Muscle of back (tissue), 13 donors: ENCODE measurements at places on chromosomes 6 and 20.

GRCh38 chr6:11748591-11749210 is 29.9 kb downstream of the ADTRP start:
- no peak for DNase-seq

DNA sequence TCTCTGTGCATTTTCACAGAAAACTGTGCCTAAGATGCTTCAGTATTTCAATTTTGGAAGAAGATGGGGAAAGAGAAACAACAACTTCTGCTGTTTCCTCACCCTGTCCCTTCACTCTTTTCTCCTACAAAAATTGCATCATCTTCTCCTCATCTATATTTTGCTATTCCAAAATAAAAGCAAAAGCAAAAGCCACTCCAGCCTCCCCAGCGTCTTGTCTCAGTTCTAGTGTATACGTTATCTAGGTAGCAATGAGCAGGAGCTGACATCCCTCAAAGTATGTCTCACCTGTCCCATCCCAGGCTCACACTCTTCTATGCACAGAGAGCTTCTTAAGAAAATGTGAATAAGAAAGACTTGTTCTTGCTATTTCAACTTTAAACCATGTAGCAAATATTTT is 163.8 kb upstream of the TAB2 start:
- no peak for DNase-seq

DNA sequence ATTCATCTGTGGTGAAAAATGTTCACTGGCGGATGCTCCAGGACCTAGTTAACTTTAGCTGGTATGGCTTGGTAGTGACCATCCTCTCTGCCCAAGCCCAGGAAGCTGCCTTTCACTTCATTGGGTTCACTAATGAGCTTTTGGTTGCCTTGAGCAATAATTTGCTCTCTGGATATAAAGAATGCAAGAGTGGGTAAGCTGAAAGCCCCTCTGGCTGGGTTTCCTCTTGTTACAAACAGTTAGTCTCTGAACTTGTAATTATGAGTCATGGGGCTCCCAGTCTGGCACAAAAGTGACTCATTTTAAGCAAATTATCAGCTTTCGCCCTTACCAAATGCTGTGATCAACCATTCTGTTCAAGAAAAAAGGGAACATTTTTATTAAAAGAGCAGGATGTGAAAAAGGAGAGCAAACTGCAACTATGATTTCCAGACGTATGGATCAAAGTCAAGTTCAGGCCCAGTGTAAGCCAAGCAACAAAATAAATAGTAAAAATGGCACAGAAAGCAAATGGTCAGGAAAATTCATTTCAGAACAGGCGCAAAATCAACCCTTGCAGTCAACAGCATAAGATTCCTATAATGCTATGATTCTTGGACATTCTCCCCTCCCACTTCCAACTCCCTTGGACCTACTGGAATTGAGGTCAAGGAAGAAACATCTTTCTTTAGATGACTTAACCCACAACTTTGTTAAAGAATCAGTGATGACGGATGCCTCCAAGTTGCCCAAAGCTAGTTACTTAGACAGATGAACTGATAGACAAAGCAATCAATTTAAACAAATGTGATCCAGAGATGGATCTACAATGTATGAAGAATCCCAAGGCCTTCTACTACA is 130.0 kb upstream of the KCNK16 start:
- peak; percentile 63 for DNase-seq

GRCh38 chr20:59663513-59664060 is 59.2 kb downstream of the PHACTR3 start:
- DNase-seq: no peak

- no peak for DNase-seq
Measured at GRCh38 chr6:149057464-149057840, 260.1 kb upstream of the TAB2 start.

GRCh38 chr6:55276745-55277530 is 50.3 kb upstream of the GFRAL start:
- peak; percentile 82 for DNase-seq

GRCh38 chr20:53047203-53047602 is 75.0 kb downstream of the TSHZ2 start:
- DNase-seq: no peak

- DNase-seq: no peak
Measured at GRCh38 chr6:128141932-128142331, 241.1 kb upstream of the THEMIS start.

- no peak for DNase-seq
Measured at GRCh38 chr6:76694795-76695194, 622.3 kb upstream of the IMPG1 start.

DNA sequence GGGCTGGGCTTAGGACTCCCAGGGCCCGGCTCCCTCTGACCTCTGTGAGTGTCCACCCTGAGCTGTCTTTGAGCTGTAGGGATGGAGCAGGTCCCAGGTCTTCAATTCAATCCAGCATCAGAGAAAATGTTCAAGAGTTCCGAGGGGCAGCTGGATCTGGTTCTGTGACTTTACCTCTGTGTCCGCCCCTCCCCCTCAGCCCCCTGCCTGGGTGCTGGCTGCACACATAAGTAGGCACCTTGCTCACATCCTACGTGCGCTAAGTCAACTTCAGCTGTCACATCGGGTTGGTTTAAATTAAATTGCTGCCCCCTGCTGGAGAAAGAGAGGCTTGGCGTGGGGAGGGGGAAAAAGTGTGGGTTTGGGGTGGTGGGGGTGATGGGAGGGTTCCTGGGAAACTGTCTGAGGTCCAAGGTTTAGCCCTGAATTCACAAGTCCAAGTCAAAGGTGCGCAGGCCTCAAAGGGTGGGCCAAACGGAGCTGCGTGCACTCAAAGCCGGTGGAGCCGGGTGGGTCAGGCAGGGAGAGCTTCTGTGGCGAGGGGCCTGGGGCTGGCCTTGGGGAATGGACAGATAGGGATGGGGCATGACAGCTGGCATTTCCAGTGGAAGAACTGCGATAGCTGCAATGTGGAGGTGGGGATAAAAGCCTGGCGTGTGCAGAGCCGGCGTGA is 3.0 kb downstream of the WFDC5 start:
- no peak for DNase-seq

- DNase-seq: peak; percentile 90
Measured at GRCh38 chr6:26183581-26184366, 96.5 kb downstream of the HFE start.

- DNase-seq: no peak
Measured at GRCh38 chr20:16563066-16563806, 10.0 kb downstream of the KIF16B start.

- no peak for DNase-seq
Measured at GRCh38 chr6:155313602-155314091, 637 bp downstream of the TFB1M start.

DNA sequence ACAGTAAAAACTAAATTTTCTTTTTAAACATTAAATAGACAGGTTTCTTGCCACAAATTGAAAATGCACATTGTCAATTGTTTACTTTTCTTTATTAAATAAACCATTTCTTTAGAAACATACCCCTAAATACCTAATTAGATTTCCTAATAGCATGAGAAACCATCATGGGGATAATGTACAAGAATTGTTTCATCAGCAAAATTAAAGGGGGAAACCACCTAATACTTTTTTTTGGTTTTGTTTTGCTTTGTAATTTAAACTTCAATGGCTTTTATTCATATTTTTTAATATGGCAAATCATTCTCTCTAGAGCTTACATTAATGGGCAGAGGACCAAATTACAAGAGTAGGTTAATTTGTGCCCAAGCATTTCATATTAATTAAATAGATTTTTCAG is 987.9 kb downstream of the EPHA7 start:
- no peak for DNase-seq

GRCh38 chr6:132520953-132521352 is 8.0 kb upstream of the STX7 start:
- no peak for DNase-seq

DNA sequence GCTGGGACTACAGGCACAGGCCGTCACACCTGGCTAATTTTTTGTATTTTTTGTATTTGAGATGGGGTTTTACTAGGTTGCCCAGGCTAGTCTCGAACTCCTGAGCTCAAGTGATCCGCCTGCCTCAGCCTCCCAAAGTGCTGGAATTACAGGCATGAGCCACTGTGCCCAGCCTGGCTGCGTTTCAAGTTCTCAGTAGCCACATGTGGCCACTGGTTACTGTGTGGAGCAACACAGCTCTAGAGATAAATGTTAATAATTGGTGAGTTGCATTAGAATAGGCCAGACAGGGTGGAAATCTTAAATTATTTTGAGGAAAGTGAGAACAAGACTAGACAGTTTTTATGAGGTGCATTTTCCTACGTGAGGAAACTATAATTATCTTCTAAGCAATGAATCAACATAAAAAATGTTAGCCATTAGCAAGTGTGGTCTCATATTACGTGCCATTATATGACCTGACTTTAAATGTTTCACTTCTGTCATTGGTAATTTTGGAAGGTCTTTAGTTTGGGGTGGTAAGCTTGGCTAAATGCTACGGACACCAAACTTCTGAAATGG is 129.6 kb downstream of the PLEKHG1 start:
- no peak for DNase-seq

DNA sequence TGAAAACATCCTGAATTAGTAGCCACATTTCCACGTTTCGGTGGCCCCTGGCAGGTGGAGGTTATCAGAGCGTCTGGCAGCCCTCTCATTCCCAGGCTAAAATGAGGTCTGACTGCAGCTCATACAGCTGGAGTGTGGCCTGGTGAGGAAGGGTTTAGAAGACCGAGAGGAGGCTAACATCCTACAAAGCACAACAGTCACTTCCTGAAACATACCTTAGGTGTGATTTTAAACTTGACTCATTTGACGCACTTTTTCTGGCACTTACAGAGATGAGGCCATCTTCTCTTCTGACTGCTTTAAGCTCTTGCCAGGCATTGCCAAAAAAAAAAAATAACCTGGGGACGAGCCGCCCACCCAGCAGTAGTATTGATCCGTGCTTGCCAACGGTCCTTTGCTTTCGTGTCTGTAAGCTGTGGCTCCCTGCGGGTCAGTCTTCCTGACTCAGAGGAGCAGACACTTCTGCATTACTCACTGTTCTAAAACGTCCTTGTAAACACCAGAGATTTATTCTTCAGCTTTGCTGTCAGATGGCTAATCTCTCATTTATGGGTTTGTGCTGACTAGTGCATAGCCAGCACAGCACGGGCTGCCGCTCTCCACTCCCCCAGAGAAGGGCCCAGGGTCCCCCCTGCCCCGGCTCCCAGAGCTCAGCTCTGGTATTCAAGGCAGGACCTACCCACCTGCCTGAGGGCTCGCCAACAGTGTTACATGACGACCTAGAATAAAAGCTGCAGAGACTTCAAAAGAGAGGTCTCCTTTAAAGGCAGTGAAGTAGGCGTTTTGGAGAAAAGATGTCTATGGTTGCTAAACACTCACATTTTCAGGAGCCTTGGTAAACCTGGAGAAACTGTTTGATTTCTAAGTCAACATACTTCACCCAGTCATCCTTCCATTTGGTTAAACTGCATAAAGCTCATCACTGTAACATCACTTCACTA is 78.5 kb upstream of the FRMD1 start:
- DNase-seq: peak; percentile 54

DNA sequence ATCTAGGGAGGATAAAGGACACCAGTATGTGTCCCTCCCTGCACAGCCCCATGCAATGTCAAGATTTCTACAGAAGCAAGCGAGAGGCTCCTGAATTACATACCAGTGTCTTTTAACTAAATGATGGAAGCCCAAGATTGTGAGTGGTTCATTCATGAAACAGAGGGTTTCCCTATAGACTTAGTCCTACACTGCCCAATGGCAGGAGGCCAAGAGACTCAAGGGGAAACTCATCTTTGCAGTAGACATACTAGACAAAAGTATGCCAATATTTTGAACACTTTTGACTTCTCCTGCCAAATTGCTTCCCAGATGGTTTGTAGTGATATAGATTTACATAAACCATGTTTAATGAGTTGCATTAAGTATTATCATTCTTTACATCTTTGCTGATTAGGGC is 557.2 kb upstream of the JAG1 start:
- peak; percentile 54 for DNase-seq

- peak; percentile 27 for DNase-seq
Measured at GRCh38 chr20:47686545-47686944, 98.7 kb downstream of the SULF2 start.

- no peak for DNase-seq
Measured at GRCh38 chr6:91094341-91094740, 507.5 kb upstream of the MAP3K7 start.

DNA sequence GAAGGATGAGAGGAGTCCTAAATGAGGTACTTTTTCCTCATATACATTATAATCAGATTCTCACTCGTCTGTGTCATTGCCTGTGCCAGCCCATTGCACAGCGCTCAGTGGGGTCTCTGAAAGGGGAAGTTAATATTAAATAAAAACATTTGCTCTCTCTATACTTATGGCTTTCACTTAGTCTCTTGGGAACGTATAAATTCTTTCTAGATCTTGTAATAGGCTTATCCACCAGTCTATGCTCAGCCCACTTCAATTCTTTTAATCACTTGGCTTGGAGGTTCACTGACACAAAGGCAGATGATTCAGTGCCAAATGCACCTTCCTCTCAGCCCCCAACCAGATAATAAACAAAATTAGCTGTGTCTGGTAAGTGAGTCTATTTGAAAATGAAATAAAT is 164.3 kb upstream of the OGFRL1 start:
- DNase-seq: no peak

- no peak for DNase-seq
Measured at GRCh38 chr6:169064194-169064593, 189.5 kb downstream of the THBS2 start.

GRCh38 chr6:84836366-84836765 is 72.0 kb upstream of the TBX18 start:
- no peak for DNase-seq

GRCh38 chr6:32855467-32856174 is 1.6 kb downstream of the PSMB9 start:
- DNase-seq: no peak
